ENCODE measurements at places on chromosomes 2 and 18. TPM values are rescaled to one million over a fixed set of nuclear protein-coding genes. Genes with fewer than 3 reads are reported as not detected.

The NEU2 gene
- polyA plus RNA-seq, result not detected

The ALKAL2 gene
- 5.6 TPM for polyA plus RNA-seq

The PSD4 gene
- 0.79 TPM for polyA plus RNA-seq

The SERPINB11 gene
- polyA plus RNA-seq, result not detected

The HOXD10 gene
- polyA plus RNA-seq, result not detected

The TCF23 gene
- polyA plus RNA-seq, result not detected

GRCh38 chr2:77954931-77955330 lies 432.8 kb upstream of the LRRTM4 start:
- DNase-seq, result no peak

GRCh38 chr2:28994074-28994473 lies 13.0 kb downstream of the TOGARAM2 start:
- peak; percentile 70 for DNase-seq

GRCh38 chr2:650343-651310 lies 26.6 kb downstream of the TMEM18 start:
- DNase-seq, result no peak

DNA sequence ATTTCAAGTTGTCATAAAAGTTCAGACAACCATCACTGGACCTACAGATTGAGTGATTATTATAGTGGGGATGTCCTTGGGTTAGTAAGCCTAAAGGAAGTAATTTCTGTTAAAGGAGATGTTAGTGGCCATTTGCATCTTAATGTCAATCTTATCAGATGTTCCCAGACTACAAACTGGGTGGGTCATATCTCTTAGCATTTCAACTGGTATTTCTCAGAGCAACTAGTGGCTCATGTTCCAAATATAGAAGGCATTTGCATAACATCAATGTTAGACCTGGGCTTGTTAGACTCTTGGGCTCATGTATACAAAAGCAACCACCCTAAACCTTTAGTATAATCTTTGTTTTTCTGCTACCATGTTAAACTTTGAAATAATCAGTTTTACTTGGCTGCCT lies 17.9 kb downstream of the PLEKHA3 start:
- no peak for DNase-seq

DNA sequence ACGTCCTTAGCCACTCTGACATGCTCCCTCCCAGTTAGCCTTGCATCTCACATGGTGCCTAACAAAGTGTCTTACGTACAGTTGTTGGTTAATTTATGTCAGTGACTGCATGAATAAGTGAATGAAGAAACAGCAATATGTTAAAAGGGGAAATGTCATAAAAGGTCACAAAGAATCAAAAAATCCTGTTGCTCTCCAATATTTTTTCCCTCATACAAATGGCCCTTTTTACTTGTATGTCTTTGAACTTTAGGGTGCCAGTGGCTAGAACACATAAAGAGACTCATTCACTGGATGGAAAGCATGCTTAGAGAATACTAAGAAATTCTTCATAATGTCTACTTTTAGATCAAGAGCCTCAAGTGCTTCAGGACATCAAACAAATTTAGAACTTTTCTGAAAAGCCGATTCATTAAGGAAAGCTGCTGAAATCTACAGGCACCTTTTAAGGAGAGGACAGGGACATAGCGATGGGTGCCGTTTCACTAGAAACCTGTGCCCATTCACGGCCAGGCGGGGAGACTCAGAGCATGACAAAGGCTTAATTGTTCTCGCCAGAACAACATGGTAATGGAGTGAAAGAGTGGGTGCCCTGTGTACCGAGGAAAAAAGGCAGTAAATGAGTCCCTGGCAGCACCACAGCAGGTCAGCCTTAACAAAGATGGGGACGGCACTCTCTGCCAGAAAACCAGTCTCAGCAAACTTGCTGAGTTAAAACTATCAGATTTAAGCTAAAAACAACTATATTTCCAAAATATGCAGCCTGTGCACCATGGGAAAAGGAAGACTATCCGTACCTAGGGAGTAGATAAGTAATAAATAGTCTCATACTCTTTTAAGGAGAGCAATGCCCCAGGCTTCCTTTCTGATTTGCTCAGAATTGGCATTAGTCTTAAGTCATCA lies 71.6 kb upstream of the SPTBN1 start:
- DNase-seq, result no peak

DNA sequence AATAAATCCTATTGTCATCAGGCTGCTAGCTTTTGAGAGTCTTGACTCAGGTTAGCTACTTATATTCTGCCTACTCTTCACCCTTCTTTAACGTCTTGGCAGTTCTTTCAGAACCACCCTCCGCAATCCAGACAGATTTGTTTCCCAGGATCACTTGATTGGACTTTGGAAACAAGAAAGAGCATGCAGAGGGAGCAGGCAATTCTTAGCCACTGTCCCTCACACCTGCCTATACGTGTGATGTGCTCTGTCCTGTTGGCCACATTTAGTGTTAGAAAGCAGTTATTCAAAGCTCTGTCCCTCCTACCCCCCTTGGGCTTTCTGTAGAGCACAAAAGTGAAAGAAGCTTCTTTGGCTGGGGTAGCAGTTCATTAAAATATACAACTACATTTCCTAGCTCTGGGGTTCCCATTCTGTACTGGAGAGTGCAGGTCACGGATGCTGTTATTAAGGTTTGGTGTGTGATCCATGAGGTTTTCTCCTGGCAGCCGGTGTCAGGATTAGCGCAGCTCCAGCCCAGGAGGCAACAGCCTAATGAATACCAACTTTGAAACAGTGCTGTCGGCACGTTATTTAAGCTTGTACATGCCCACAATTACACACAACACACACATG lies 6.3 kb downstream of the FZD5 start:
- no peak for DNase-seq

DNA sequence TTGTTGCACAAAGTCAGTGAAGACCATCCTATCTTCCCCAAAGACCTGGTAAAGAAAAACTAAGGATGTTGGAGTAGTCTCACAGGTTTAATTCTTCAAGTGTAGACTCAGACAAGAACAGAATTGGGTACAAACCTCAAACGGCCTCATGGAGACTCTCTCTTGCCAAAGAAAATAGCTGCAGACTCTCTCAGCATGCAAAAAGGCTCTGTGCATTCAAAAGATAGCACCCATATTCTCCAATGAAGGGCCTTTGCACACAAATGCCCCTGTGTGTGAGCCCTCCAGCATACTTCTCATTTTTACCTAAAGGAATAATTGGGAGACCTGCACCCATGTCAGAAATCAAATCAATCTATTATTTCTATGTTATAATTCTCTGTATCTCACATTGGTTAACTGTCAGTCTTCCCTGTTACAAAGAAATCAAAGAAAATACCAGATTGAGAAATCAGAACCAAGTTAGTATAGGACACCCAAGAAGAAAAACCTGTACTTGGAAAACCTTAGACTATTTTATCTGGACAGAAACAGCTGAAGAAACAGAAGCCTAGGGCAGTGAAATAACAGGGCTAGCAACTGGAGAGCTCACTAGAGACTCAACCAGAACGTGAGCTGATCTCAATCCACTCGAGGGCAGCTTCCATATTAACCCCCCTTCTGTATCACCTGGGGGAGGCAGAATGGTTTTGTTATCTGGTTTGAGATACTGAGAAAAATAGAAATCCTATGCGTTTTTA lies 134.7 kb upstream of the DNAJC10 start:
- DNase-seq, result no peak

DNA sequence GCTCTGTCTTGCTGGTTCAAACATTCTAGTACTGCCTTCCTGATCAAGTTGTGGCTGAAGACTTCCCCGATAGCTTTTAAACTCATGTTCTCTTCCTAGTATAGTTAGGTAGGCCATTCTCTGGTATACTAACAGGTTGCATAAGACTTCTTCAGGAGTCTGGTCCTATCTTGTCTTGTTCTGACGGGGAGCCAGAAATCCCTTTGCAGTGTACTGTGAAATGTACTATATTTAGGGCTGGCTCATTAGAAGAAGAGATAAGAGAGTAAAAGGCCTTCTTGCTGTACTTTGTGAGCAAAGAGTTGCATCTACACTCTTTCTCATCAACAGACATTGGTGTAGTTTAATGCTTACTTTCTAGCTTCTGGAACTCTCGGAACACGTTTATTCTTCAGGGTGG lies 331.9 kb downstream of the NUP35 start:
- no peak for DNase-seq

DNA sequence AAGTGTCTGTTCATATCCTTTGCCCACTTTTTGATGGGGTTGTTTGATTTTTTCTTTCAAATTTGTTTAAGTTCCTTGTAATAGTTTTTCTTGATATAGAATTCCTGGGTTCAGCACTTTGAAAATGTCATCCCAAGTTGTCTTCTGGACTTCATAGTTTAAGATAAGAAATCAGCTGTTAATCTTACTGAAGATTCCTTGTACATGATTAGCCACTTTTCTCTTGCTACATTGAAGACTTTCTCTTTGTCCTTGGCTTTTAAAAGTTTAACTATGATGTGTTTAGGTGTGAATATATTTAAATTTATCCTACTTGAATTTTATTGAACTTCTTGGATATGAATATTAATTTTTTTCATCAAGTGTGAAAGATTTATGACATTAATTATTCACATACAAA lies 387.2 kb upstream of the CWC22 start:
- no peak for DNase-seq

DNA sequence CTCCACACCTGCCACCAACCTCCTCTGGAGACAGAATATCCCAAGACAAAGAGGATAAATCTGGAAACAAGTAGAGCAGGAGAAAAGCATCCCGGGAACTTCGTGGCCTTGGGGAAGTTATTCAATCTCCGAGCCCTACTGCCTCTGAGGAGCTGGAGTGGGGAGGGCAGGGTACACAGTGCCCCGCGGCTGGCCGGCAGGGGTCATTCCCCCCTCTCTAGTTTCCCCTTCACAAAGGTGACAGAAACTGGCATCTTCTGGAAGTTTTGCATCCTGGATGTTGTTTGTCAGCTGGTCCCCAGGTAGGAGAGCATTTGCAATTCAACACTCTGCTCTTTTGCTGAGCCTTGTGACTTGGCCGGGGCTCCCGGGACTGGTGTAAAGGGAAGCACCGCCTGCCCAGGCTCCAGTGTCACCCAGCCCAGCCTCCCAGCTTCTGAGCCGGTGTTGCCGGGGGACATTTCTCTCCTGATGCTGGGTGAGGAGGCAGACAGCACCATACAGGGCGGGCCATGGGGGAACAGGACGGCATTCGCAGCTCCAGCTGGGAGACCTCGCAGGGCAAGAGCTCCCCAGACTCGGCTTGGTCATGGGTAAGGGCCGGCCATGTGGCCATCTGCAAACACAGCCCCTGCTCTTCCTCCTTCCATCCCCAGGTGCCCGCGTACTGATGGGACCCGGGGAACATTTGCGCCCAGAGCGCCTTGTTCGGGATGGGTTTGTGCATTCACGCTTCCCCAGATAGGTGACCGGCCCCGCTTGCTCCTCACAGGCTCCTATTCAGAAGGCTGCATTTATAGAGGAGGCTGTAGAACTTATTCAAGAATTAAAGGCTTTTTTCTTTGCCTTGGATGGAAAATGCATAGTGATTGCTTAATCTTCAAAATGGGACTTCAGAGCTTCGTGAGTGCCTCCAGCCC lies 7.4 kb upstream of the NTSR2 start:
- no peak for DNase-seq

Measured in aorta (tissue), 5 donors.